ENCODE measurements at places on chromosomes 3 and 15.

DNA sequence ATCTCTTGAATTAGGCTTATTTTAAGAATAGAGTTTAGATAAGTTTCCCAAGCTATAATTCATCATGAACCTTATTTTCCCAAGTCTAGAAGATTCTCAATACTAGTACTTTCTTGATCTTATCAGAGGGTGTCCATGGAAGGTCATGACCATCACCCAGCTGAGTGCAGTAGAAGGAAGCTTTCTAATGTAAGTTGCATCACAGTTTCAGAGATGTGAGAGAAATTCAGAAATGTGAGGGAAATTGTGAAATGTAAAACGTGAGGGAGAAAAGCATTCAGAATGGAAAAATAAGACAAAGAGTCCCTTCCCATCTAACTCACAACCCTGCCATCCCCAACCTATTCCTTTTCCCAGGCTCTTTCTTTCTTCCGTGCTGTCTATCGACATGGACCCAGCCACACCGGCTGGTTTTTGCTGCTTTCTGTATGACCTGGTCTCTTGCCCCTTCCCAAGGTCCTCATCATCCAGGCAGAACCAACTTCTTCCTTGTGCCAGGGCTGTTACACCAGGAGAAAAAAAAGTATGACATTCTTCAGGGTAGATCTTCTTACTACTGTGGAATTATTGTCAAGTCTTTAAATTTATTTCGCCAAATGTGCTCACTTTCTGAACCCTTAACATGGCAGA, 6.7 kb downstream of the CAPN3 start:
- DNase-seq = no peak

DNA sequence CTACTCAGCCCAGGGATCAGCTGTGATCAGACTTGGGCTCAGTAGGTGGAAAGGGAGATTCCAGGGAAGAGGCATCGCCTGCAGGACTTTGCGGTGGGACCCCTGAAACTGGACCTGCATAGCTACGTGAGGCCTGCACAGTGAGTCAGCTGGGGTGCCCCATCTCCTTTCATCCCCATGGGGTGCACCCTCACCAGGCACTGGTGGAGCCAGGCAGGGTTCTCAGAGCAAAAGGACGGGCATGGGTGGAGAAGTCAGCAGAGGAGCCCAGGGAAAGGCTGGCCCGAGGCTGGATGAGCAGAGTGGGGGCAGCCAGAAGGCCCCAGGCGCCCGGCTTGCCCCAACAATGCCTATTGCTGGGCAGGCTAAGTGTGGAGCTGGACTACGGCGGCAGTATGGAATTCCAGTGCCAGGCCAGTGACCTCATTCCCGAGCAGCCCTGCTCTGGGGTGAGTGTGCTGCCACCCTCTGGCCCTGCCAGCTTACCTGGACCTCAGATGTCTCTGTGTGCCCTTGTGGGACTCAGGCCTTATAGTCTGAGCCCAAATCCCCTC, 19.7 kb downstream of the ACAA1 start:
- DNase-seq = no peak

- no peak for DNase-seq
These were observed 439.4 kb downstream of the C3orf38 start for GRCh38 chr3:88589138-88589537.

GRCh38 chr3:159131376-159131775, 329.5 kb downstream of the MFSD1 start:
- no peak for DNase-seq

DNA sequence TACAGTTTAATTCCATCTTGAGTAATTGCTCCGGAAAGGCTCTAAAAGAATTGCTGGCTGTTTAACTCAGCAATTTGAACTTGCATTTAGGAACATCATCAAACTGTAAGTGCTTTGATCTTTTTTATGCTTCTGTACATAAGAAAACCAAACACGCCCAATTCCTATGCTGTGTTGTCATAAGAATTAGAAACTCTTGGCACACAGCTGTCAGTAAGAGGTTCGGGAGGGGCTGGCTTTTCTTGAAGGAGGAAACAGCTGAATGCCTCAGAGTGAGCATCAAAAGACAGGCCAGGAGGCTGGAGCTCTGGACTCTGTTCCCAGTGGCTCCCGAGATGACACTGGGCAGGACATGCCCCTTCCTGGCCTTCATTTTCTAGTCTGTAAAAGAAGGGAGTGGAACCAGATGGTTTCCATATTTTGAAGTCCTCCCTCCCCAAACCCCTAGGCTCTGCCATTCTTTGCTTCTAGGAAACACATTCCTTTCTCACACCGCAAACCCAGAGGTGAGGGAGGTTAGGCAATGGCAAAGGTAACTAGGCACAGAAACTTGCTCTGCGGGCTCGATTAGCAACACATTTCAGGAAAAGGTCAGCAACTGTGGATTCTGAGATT, 73.7 kb upstream of the DLG1 start:
- DNase-seq = peak; percentile 87

Measured in GM03348 (cell line).